ENCODE measurements at places on chromosomes 12 and 14.

DNA sequence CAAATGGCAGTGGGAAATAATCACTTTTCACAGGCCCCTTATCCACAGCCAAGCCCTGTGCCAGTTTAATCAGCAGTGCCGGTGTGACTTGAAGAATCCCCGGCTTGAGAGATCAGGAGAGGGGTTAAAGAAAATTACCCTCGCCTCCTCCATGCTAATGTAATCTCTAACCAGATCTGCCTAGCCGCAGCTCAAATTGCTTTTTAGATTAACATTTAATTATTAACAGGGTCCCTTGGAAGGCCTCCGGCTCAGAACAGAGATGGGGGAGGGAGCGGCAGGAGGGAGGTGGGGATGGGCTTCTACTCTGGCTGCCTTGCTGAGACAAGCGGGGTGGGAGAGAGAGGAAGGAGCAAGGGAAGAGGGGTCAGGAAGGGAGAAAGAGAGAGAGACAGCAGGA is 24.0 kb downstream of the FAM222A start:
- no peak for DNase-seq

DNA sequence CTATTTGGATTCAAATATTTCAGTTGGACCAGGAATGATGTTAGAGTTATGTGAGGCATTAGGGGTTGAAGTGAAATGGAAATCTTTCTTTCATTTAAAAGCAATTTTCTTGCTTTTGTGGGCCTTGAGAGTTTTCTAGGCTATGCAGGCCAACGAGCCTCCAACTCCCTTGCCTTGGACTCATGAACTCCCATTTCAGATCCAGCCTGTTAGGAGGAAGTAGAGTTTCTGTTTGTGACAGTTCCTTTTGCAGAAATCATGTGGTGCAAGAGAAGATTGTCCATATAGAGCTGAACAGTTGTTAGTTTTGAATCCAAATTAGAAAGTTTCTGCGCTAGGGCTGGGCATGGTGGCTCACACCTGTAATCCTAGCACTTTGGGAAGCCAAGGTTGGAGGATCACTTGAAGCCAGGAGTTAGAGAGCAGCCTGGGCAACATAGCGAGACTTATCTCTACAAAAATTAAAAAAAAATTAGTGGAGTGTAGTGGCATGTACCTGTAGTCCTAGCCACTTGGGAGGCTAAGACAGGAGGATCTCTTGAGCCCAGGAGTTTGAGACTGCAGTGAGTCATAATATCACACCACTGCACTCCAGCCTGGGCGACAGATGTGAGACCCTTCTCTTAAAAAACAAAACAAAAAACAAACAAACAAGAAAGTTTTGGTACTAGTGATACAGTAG is 47.3 kb upstream of the MED13L start:
- DNase-seq = no peak

DNA sequence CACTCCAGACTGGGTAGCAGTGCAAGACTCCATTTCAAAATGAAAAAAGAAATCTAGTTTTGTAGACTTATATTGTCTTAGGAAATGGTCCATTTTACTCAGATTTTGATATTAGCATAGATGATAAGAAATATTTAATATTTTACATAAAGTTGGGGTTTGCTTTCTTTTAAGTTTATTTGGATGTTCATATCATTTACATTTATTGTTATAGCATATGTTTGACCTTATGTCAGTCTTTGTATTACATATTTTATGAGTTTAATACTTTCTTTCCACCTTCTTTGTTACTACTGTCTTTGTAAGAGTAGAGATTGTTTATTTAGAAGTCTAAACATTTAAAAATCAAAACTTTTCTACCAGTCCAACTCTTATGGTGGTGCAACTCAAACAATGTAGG is 162.7 kb upstream of the OTX2 start:
- DNase-seq = no peak

DNA sequence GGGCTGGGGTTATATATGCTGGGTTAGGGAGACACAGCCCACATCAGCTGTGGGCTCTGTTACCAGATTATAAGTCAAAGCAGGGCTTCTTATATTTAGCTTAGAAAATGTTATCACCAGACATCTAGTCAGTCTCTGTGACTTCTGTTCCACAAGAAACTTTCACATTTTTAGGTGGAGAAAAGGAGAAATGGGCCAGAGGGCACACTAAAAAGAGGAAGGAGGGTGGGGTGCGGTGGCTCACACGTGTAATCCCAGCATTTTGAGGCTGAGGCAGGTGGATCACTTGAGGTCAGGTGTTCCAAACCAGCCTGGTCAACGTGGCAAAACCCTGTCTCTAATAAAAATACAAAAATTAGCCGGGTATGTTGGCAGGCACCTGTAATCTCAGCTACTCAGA is 28.0 kb upstream of the SLC38A1 start:
- DNase-seq = no peak

DNA sequence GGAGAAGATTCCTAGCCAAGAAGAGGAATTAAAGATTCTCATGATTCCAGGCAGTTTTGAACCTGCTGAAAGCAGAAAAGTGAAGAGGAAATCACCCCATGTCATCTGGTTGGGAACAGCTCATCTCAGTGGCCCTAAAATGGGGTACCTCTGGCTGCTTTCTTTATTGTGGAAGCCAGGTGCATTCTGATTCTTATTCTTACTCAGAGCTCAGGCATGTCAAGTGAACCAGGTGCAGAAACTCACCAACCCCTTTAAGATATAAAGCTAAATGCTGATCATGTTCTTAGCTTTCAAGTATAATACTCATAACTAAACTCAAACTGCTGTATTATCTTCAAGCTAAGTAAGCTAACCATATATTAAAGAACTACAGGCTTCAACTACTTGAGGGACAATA is 253.9 kb upstream of the ARID2 start:
- no peak for DNase-seq

DNA sequence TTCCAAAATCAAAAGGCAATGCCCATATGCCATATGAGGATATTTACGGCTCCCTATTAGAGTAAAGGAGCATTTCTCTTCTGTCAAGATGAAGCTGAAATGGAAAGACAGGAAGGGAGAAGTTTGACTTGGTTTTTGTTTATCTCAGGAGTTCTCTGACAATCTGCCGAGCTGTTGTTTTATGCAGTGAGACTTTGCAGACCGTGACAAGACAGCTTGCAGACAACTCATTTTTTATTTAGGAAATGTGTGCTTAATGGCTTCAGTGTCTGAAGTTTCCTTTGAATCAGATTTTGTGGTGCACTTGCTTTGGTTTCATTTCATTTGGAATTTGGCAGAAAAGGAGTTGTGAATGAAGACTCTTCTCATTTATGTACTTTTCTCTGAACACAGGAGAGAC is 145.4 kb downstream of the C12orf50 start:
- DNase-seq = no peak

GRCh38 chr12:131817241-131817640 is 11.0 kb upstream of the MMP17 start:
- no peak for DNase-seq

- no peak for DNase-seq
Observed at GRCh38 chr14:64824471-64824870, 55.2 kb downstream of the SPTB start.

DNA sequence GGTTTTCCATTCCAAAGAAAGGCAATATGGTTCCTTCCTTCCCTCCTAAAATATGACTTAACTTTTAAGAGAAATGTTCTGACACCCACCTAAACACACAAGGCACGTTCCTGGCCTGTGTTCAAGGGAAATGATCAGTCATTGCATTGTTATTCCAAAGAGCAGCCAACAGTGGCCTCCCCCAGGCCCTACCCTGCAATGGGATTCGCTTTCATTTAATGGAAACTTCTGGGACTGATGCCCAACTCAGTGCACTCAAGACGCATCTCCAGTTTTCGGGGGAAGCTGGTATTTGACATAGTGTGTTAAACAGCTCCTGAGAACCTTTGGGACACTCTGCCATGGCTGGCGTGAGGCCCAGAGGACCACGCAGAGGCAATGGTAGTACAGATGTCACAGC is 65.9 kb downstream of the DDX51 start:
- no peak for DNase-seq

- no peak for DNase-seq
Observed at GRCh38 chr14:95500772-95501401, 15.6 kb downstream of the SYNE3 start.

DNA sequence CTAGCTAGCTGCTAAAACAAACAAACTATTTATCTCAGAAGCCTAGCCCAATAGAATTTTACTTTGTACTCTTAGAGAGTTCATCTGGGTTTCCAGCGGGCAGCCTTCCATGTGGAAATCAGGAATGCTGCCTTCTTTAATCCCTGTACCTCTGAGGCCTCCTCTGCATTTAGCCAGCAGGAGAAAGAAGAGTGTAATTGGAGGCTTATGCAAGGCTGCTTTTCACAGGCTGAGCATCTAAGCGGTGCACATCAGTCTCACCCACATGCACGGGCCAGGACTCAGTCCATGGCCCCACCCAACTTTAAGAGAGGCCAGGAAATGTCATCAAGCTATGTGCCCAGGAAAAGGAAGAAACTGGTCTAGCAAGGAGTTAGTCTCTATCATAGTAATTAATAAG is 14.0 kb upstream of the PTGDR start:
- no peak for DNase-seq

DNA sequence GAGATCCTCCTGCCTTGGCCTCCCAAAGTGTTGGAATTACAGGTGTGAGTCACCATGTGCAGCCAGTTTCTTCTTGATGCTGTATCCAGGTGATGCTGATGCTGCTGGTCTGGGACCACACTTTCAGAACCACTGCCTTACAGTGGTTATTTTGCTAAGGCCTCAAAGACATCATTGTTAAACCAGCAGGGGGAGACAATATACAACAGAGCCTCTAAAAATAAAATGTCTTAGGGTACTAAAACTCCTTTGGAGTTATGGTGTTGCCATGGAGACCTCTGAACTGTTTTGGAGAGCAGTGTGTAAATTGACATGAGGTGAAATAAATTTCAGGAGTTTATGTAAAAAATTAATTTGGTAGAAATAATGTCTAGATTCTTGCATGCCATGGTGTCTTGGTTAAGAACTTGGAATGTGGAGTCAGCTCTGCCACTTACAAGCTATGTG is 1.1 kb upstream of the ARG2 start:
- DNase-seq = peak; percentile 59

DNA sequence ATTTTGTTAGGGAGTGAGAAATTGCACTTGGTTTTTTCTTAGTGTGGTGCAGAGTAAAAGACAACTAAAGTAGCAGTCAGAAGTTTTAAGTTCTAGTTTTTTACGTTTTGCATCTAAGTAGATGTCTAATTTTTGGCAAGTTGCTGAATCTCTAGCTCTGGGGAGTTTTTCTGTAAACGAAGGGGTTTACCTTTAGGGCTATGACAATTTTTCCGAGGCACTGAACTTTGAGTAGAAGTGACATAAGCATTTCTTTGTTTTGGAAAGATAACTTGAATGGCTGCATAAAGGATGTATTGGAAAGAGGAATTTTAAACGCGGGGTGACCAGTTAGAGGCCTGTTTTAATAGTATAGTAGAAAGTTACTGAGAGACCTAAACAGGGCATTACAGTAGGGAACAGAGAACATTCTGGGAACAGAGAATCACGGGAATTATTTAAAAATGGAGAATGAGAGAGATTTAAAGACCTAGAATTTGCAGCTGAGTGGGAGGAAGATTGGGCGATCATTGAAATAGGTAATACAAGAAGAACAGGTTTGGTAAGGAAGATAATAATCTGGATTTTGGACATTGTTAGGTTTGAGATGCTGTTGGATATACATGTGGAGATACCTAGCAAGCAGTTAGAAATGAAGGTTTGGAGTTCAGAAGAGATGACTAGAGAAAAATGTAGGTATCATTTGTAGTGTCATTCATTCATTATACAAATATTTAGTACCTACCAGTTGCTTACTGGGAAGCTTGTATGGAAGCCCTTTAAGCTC is 1.2 kb downstream of the ZNF410 start:
- no peak for DNase-seq

- no peak for DNase-seq
Observed at GRCh38 chr12:52360663-52361271, 6.5 kb downstream of the KRT85 start.

- DNase-seq = no peak
Observed at GRCh38 chr12:131365821-131366260, 345.0 kb upstream of the SFSWAP start.

- no peak for DNase-seq
Observed at GRCh38 chr12:19181666-19182426, 52.3 kb downstream of the PLEKHA5 start.

- no peak for DNase-seq
Observed at GRCh38 chr12:24950231-24950834, 1.4 kb upstream of the BCAT1 start.

DNA sequence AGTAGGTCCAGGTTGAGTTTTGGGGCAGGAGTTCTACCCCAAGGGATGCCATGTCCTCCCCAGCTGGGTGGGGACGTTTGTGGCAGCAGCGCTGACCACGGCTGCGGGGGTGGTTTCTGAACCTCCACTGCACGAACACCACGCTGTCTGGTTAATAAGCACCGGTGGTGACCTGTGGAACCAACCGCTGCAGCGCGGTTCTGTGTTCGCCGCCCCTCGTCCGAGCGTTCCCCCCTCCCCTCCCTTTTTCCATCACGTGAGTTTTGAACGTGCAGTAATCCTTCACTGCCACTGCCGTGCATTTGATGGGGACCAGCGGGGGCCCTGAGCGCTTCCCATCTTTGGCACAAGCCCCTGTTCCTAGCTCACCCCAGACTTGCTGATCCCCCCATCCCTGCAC is 6.4 kb upstream of the ADSS1 start:
- no peak for DNase-seq

- no peak for DNase-seq
Observed at GRCh38 chr14:93090826-93091555, 24.7 kb downstream of the ITPK1 start.

DNA sequence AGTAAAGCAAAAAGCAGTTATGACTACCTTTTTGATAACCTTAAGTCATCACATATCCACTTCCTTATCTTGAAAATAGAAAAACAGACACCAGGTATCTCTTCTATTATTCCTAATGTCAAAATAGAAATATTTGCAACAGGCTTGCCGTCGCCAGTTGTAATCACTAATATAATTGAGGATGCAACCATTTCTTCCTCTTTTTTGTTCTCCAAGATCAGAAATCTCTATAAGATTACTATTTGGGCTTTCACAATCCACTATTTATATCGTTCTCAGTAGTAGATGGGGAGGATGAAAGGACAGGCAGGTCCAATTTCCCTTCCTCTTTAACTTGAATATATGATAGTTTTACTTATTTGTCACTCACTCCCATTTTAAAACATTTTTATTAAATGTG is 130.2 kb upstream of the HMGA2 start:
- DNase-seq = no peak

DNA sequence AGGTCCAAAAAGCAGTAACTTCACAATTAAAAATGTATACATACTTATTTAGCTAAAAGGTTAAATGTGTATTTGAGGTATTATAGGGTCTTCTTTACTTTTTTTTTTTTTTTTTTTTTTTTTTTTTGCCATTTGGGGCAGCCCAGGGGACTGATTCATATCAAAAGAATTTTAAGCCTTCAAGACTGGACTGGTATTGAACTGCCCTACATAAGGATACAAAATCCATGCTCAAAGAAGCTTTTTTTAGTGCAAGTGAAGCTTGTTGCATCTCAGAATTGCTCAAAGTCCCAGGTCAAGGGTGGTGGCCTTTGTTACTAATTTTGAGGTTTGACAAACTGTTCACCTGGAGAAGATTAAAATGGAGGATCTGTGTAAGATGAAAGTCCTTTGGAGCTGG is 124.0 kb downstream of the APAF1 start:
- no peak for DNase-seq

GRCh38 chr14:59595071-59595470 is 18.5 kb upstream of the CCDC175 start:
- no peak for DNase-seq

- DNase-seq = no peak
Observed at GRCh38 chr12:92989715-92990484, 60.8 kb upstream of the EEA1 start.

All from CD4-positive, alpha-beta T cell treated with Interleukin-6 at 100 ng/mL for 8 hours (primary cell).